ENCODE measurements at places on chromosomes 5 and 9. TPM values are rescaled to one million over a fixed set of nuclear protein-coding genes. Genes with fewer than 3 reads are reported as not detected.

GRCh38 chr9:4225291-4226028 is 74.4 kb downstream of the GLIS3 start:
- DNase-seq, result no peak

- DNase-seq, result no peak
Observed at GRCh38 chr9:95012035-95012708, 285.7 kb downstream of the AOPEP start.

- no peak for DNase-seq
Observed at GRCh38 chr5:172574871-172575223, 66.2 kb upstream of the NEURL1B start.

DNA sequence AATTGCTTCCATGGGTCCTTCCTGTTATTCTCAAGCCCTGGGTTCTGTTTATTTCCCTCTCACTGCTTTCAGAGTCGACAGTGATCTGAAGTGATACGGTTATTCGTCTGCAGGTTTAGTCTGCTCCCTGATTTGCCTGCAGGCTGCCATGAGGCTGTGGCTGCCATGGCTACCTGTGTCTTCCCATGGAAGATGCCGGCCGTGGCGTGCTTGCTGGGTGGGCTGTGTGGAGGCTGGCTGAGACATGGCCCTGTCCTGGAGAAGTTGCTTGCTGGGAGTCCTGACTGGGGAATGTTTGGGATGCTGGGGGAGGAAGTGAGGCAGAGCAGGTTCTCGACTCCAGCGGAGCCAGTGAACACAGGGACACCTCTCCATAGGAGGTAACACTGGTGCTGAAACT is 104.1 kb upstream of the TBC1D2 start:
- DNase-seq, result no peak

DNA sequence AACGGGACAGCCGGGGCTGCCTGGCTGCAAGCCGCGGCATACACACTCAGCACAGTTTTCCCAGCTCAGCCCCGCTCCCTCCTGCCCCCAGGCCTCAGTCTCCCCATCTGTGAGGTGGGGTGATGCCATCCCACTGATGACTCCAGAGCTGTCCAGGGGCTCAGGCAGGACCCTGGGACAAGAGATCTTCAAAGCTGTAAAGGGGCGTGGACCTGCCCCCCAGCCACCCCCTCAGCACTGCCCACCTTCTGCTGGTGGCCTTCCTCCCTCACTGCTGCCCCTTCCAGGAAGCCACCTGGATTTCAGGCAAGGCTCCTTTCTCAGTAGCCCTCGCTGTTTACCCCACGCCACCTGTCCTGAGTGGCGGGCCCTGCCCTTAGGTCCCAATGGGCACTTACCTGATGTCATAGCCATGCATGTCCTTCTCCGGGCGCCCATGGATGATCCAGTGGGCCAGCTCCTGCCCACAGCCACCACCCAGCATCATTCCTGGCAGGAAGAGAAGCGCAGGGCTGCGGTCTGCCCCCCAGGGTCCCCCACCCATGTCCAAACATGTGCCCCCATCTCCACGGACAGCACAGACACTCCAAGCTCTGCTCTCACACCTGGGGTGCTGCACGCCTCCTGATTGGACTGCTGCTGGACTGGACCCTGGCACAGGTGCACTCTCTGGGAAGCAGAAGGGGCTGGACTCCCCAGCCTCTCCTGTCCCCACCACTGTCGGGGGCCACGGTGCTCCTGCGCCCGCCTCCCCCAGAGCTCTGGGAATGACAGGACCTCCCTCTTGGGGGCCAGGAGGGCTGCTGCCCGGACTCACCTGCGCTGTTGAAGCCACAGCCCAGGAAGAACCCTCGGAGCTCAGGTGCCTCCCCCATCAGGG is 25.7 kb downstream of the SARDH start:
- DNase-seq, result no peak

- DNase-seq, result peak; percentile 59
Observed at GRCh38 chr5:82312373-82312856, 34.3 kb upstream of the RPS23 start.

- DNase-seq, result no peak
Observed at GRCh38 chr5:11172484-11172883, 411.4 kb upstream of the DAP start.

DNA sequence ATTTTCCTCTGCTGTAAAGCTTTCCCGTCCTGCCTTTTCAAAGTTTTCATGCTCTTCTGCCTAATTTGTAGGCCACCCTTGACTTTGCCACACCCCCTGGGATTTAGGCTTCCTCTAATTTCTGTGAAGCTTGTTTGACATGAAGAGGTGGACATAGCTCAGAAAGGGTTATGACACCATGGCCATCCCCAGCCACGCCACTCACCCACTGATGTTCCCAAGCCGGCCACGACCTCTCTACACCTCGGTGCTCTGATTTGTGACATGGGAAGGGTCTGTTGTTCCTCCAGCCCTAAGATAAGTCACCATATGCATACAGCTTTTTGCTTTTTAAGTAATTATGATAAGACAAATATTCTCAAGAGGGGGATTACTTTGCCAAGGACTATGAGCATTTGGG is 139.5 kb downstream of the BARX1 start:
- DNase-seq, result peak; percentile 64

DNA sequence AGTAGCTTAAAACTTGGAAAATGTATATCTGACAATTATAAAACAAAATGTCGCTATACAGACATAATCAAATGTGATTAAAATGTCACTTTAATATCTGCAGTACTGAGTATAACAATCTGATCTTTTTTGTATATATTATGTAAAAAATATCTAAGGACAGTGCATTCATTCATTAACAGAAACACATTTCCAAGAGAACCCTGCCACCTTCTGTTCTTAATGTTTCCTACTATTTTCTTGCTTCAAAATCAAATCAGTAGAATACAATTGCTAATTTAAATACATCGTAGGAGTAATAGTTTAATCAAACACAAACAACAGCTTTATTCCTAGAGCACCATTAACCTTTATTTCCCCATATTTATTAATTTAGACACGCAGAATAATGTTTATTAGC is 142.6 kb upstream of the ST8SIA4 start:
- no peak for DNase-seq

DNA sequence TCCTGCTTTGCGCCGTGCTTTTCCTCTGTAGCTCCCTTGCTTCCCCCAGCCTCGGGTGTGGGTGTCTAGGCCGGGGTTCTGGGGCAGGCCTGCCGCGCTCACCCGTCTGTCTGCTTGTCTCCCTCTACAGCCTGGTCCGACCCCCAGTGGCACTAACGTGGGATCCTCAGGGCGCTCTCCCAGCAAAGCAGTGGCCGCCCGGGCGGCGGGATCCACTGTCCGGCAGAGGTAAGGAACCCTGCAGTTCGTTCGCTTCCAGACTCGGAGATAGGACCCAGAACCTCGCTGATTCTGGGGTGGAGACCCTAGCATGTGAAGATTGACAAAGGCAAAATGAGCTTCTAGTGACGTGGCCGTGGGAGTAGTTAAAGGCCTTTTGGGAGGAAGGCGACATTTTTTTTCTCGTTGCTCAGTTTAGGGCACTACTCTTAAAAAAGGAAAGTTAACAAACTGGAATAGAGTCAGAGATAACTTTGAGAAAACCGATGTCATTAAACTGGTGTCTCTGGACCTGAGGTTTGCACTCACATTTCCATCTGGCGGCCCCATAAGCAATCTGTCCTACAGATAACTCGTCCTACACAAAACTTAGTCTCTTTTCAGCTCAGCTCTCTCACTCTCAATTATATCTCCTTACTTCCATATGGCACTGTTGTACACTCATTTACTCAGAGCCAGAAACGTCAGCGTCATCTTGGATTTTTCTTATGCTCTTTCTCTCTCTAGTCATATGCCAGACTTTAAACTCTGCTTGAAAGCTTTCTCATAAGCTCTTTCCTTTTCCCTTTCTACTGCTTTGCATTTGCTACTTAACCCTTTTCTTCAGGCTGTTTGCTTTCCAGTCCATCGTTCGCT is 561 bp downstream of the SEC61B start:
- no peak for DNase-seq

Gene ARSI
- total RNA-seq, result 3.3 TPM

Gene PAEP
- total RNA-seq, result not detected

Gene PCDHGA2
- total RNA-seq, result 5.3 TPM

Data from lower leg skin (tissue), 4 donors.